ENCODE measurements at places on chromosomes 2 and 18.

DNA sequence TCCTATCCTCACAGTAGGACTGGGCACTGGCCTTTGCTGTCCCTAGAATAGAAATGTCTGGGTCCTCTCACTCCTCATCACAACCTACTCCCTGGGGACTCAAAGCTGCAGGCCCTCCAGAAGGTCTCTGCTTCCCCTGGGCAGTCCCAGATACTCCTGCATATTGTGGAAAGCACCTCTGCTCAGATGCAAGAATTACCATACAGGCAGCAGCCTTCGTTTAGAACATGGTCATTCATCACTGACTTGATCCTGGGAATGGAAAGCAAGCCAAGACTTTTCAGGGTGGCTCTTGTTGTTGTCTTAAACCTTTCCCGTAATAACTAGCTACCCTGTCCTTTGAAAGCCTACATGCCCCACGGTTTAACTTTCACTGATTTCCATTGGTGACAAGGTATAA lies 53.1 kb upstream of the NPAS2 start:
- no peak for DNase-seq

- DNase-seq: no peak
These were observed 10.1 kb upstream of the RIOK3 start for GRCh38 chr18:23442958-23443357.

- DNase-seq: no peak
These were observed 18.8 kb downstream of the FARSB start for GRCh38 chr2:222637067-222637466.

GRCh38 chr2:127069003-127069402 lies 38.0 kb downstream of the BIN1 start:
- no peak for DNase-seq

GRCh38 chr18:58937887-58938267 lies 73.2 kb downstream of the ZNF532 start:
- no peak for DNase-seq

DNA sequence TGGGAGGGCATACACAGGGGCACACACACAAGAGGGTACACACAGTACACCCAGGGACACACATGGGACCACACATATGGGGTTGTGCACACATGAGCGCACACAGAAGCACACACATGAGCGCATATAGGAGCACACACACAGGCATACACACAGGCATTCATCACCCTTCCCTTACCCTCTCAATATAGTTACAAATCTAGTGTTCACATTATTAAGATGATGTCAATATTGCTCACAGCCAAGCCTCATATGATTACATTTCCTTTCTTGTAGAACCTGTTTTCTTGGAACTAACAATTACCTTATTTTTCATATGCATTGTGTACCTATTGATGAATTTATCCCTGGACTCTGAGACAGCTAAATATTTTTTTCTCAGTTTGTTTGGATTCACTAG lies 156.7 kb downstream of the FHOD3 start:
- DNase-seq: no peak

DNA sequence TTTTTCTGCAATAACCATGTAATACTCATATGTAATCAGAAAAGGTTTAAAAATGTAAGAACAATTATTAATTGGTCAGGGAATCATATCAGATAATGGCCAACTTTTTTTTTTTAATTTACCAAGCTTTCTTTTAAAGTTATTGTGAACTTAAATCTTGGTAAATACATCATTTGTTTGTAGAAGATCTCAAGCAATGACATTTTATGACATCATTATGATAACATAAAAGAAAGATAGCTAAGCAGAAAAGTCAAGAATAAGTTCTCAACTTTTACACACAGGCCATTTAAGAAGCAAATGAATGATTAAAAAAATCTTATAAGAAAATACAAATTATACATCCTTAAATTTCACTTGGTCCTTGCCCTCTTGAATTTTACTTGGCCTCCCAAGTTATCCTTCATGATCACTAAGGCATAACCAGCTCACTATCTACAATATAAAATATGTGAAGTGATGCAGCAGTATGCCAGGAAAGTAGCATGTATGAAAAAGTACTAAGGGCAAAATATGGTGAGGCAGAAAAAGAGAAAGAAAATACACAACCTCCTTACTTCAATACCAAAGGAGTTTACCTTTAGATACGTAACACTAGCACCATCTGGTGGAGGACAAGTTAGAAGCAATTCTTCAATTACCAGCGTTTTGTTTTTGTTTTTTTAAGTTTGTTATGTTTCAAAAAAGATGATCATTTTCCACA lies 116.6 kb downstream of the SRBD1 start:
- no peak for DNase-seq

All from activated gamma-delta T cell treated with Interleukin-2 at 50 U/mL for 16 hours (primary cell).